Endodermal cell (in vitro differentiated cells): ENCODE measurements at places on chromosomes 12 and 14.
A peak's percentile ranks its signal among the peaks of the same experiment; 100 is the strongest.

DNA sequence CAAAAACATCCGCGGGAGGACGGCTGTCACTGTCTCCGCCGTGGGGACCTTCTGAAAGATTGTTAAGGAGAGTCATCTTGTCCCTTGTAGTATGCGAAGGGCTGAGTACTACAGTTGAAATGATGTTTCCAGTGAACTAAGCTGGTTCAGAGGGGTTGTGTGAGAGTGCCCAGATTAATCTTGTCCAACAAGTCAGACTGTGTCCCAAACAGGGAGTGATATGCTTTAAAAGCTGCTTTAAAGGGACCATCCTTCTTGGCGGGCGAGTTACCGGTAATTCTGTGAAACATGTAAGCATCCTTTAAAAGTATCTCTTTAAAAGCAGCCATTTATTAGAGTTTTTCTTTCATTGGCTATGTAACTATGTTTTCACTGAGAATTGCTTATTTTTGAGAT is 1.1 kb downstream of the WDR20 start:
- DNase-seq: no peak

DNA sequence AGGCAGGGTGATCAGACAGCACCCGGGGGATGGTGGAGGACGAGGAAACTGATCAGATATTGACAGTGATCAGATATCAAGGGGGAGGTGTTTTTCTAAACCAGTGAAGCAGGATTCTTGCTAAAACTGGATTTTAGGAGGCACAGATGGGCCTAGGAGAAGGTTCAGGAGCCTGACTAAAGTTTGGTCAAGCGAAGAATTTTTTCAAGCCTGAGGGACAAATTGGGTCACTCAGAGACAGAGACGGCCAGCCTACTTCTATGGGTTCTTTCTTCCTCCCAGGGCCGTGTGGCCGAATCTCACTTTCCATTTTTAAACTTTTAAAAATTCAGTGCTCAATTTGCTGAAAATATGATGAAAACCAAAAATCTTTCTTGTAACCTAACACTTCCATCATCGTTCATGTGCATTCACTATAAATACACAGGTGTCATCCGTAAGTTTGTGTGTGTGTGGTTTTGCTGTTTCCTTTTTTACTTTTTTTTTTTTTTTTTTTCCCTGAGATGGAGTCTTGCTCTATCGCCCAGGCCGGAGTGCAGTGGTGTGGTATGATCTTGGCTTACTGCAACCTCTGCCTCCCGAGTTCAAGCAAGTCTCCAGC is 68.5 kb downstream of the RIN3 start:
- DNase-seq: no peak

GRCh38 chr12:117087808-117088207 is 11.4 kb downstream of the TESC start:
- DNase-seq: no peak

DNA sequence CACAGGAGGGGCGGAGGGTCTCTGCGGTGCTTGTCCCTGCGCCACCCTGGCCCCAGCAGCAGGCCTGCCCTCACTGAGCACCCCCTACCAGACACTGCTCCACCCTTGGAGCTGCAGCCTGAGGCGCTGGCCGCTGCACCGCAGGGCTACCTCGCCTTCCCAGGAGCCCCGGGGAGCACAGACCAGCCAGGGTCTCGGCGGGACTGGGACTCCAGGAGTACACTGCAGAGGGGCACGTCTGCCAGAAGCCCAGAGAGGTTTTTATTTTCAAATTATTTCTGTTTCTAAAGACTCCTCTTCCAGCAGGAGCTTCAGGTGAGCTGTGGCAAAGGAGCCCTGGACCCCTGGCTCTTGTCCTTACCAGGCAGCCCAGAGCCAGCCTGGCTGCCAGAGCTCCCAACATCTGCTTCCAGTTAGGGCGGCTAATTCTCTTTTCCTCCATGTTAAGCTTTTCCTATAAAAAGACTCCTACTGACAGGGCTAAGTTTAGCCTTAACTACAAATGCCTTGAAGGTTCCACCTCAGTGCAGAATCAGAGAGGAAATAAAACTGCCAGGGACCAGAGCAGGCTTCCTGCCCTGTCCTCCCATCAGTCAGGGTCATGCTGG is 26.4 kb downstream of the DEGS2 start:
- DNase-seq: no peak

DNA sequence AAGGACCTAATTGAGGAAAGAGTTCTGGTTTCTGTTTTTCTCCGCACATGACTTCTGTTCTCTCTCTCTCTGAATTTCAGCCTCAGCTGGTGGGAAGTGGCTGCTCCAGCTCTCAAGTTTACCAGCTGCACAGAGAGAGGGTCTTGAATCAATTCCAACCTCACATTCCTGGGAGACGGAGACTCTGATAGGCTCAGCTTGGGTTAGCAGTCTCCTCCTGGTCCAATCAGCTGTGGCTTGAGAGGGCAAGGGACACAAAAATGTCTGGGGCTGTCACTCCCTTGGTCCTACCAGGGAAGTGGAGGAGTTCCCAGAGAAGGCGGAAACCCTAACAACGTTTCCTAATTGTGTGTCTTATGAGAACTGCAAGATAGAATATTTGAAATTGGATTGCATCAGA is 7.0 kb downstream of the CCDC63 start:
- peak; percentile 76 for DNase-seq

DNA sequence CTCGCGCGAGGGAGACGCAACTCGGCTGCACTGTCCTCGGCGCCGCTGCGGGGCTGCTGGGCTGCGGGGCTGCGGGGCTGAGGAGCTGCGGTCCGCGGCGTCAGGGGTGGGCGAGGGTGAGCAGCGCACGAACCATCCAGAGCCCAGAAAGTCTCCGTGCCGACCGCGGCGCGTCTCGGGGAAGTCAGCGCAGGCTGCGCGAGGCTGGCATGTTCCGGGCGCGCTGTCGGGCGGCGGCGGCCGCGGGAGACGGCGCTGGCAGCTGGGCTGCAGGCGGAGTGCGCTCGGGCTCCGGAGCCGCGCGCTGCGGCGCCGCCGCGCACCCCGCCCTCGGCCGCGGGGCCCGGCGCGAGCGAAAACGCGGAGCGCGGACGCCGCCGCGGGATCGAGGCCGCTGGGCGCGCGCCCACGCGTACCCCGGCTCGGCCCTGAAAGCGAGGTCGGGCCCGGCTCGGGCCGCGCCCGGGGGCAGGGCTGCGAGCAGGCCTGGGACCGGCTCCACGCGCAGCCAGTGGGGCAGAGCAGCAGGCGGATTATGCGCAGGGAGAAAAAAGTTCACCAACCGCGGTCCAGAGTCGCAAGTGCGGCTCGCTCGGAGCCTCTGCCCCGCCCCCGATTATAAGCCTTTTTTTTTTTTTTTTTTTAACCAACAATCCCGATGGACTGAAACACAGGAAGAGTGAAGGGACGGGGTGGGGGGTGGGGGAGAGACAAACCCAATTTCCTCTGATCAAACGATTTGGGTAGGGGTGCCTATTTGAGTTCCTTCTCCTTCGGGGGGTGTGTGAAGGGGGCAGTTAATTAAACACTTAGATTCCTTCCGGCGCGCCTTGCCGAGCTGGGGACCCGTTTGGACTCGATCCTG is at the start of gene PRICKLE1:
Gene PRICKLE1, minus strand, starts transcription at position 282 of the 865 bp plus-strand sequence. CDS start 117,230 bp downstream, outside the sequence.
- DNase-seq: peak; percentile 80

DNA sequence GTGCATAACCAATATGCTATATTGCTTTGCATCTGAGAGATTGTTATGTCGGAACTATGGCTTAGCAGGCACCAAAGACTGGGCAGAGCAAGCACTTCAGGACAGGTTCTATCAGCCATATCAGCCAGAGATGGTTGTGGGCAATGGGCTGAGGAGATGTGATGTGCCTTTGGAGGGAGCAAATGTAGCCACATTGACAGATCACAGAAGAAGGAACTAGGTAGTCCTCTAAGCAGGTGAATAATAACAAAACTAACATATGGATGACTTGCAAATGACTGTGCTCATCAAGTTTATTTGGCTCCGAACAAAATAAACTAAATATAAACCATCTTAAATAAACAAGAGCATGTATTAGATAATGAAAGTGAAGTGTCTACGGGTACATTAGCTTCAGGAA is 291.7 kb downstream of the RMST start:
- no peak for DNase-seq

GRCh38 chr12:318759-319515 is 56.3 kb upstream of the SLC6A13 start:
- no peak for DNase-seq

DNA sequence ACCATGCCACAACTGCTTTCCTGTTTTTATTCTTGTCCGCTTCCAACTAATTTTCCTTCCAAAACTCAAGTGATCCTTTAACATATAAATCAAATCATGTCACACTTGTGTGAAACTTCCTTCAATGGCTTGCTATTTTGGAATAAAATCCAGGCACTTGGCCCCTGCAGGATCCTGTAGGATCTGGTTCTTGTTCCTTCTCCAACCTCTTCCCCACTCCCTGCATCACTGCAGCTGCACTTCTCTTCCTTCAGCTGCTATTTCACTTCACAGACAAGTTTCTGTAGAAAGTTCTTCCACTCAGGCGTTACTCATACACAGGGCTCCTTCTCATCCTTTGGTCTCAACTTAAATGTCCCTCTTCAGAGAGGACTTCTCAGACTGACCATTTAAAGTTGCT is 239.7 kb upstream of the BTG1 start:
- DNase-seq: no peak

GRCh38 chr12:50053583-50053982 is 3.8 kb upstream of the ASIC1 start:
- no peak for DNase-seq

DNA sequence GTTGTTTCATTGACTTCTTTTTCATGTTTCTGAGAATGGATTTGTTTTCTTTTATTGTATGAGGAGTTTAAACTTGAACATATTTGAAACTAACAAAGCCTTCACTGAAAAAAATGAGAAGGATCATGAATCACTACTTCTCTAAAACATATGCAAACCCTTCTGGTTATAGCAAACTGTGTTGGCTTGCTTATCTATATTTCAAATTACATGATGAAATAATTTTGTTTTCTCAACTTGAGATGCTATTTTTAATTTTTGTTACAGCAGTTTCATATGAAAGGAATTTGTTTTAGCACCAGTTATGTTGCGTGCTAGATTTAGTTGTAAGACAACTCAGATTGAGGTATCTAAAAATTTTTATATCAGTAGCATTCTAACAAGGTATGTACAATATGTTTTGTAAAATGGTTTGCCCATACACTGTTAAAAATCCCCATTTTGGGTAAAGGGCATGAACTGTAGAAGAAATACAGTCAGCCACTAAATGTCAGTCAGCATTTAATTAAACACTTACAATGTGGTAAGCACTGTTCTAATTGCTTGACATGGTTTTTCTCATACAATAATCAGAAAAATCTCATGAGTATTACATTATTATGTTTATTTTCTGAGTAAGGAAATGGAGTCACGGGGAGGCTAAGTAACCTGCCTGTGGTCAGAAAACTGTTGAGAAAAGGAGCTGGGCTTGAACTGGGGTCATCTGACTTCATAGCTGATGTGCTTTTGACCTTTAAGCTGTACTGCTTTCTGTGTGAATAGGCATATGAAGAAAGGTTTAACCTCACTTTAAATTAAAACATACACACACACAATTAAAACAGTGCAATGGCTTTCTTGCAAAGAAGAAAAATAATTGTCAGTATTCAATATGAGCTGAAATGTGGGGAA is 105.7 kb downstream of the PLEKHA5 start:
- DNase-seq: no peak

- peak; percentile 51 for DNase-seq
Measured at GRCh38 chr14:99685151-99685591, 1.1 kb downstream of the CYP46A1 start.

- DNase-seq: no peak
Measured at GRCh38 chr12:25785134-25785533, 173.3 kb upstream of the RASSF8 start.

DNA sequence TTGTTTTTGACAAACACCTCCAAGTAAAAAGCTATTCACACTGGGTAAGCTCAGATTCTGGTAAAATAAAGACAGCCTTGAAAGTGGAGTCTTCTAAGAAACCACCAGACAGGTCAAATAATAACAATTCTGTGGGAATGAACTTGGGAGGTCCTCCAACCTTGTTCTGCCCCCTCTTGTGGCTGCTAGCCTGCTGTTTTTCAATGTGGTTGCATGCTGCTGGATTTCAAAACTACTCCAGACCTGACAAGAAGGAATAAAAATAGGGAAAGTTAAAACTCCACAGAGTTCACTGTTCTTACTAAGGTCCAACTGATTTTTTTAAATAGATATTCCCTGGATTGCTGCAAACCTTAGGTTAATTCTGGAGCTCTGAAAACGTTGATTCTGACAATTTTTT is 32.2 kb upstream of the RIN3 start:
- peak; percentile 49 for DNase-seq

- DNase-seq: peak; percentile 24
Measured at GRCh38 chr14:55715889-55716288, 135.9 kb downstream of the KTN1 start.
